SK-N-SH (cell line): ENCODE measurements at places on chromosomes 6 and 20. TPM values are rescaled to one million over a fixed set of nuclear protein-coding genes. Genes with fewer than 3 reads are reported as not detected.

DNA sequence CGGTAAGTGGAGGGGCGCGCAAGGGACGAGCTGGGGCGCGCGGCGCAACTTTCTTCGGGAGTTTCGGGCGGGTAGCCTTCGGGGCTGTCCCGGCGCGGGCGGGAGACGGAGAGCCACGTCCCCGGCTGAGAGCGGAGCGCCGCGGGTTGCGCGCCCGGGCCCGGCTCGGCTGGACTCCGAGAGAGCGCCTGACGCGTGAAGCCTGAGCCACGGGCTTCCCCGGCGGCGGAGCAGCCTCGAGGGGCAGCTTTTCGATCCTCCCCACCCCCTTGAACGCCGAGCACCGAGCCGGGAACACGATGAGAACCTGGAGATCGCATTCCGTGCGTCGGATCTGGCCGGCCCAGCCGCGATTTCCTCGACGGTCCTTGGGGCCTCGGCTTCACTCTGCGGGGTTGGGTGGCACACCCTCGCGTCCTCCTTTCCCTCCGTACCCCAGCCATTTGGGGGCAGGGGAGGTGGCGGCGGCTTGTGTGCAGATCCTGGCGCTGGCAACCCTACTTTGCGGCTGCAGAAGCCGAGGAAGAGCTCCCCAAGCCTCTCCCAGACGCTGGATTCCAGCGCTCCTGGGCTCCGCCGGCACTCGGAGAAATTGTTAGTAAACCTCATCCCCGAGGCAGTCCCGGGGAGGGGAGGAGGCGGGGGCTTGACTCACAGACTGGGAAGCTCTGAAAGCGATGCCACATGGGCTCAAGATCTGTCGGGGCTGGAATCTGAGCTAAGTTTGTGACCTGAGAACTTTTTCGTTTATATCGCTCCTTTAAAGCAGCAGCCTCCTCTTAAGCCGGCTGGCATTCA lies 572 bp downstream of the DSE start:
- no peaks in the 10 kb centered on the region for H3K36me3 ChIP-seq
- peak; percentile 83 for DNase-seq
- H3K4me1 ChIP-seq = no peaks in the 10 kb centered on the region; the same call in 1 of the 2 replicates
- peak overlapping the region; percentile 90 for H3K27ac ChIP-seq
- H3K4me3 ChIP-seq = peak overlapping the region; percentile 76

DCDC2 gene
- polyA plus RNA-seq = not detected in 2 replicates

HSPA1L gene
- polyA plus RNA-seq = 0.69 and 0.83 TPM in 2 replicates

DNA sequence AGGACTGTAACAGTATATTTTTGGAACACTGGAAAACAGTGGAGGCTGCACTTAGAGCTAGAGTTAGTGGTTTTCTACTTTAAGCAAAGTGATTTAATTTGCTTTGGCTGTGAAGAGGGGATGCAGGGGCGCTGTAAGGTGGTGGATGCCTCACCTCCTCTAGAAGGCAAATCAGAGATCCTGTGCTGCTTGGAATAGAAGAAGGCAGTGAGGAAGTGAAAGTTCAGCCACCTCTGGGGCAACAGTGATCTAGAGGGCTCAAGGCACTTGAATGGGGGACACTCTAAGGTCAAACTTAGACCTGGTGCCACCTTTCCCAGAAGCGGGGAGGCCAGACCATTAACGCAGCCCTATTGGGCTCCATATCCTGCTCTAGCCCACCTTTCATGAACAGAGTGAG lies 19.0 kb upstream of the SNRPB2 start:
- no peak overlapping the region for H3K27ac ChIP-seq
- no peak overlapping the region for H3K4me3 ChIP-seq
- no peaks in the 10 kb centered on the region for H3K4me1 ChIP-seq
- no peak for DNase-seq

GRCh38 chr6:125746731-125747588 lies 2.5 kb upstream of the HEY2 start:
- no peaks in the 10 kb centered on the region for H3K4me1 ChIP-seq
- DNase-seq = no peak
- no peak overlapping the region for H3K27ac ChIP-seq
- H3K36me3 ChIP-seq = no peaks in the 10 kb centered on the region

GRCh38 chr20:1150218-1150617 lies 31.8 kb downstream of the PSMF1 start:
- no peaks in the 10 kb centered on the region for H3K27me3 ChIP-seq
- H3K4me3 ChIP-seq = no peak overlapping the region
- no peak for DNase-seq
- peaks cover 86% of the 10 kb centered on the region for H3K36me3 ChIP-seq
